ENCODE measurements at places on chromosomes 5 and 9.

DNA sequence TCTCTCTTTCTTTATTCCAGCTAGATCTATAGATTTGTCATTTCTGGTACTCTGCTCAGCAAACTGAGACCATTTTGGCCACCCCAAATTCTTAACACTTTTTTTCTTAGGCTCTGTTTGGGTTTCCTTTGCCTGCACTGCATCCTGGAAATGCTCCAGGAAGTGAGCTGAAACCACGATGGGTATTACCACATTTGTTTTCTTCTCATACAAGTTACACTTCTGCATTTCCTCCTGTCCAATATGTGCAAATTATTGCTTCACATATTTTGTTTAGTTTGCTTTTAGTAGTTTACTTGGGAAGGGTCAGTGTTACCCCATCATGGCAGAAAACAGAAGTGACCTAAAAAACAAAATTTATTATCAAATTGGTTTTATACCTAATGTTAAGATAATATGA lies 498.6 kb upstream of the GRIN3A start:
- DNase-seq: no peak

DNA sequence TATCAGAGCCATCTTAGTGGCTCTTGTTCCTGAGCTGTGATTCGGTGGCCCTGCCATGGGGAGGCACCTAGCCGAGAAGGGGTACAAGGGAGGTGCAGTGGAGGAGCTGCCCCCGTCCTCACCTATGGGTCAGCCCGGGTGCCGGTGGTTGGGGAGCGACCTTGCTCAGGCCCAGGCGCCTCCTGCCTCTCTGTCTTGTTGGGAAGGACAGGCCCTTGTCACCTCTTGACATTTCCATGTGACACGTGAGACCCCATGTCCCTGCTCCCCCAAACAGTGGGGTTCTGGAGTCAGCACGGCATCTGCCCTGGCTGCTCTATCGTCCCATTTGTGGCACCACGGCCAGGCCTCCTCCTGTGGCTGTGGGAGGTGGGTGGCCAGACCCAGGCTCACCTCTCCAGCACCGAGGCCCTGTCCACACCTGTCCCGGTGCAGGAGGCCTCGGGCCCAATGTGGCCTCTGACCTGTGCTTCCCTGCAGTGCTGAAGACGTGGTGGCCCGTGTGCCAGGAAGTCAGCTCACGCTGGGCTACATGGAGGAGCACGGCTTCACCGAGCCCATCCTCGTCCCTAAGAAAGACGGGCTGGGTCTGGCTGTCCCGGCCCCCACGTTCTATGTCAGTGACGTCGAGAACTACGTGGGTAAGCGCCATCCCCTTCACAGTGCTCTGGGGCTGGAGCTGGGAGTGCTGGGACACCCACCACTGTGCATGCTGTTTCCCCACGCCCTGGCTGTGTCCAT lies 68.9 kb downstream of the PHF2 start:
- DNase-seq: no peak

DNA sequence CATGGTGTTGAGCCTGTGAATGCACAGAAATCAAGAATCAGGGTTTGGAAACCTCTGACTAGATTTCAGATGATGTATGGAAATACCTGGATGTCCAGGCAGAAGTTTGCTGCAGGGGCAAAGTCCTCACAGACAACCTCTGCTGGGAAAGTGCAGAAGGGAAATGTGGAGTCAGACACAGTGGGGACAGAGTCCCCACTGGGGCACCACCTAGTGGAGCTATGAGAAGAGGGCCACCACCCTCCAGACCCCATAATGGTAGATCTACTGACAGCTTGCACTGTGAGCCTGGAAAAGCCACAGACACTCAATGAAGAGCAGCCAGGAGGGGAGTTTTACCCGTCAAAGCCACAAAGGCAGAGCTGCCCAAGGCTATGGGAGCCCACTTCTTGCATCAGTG lies 181.9 kb upstream of the SEMA6A start:
- DNase-seq: no peak

- DNase-seq: no peak
These were observed 331.6 kb upstream of the PTGER4 start for GRCh38 chr5:40347981-40348725.

DNA sequence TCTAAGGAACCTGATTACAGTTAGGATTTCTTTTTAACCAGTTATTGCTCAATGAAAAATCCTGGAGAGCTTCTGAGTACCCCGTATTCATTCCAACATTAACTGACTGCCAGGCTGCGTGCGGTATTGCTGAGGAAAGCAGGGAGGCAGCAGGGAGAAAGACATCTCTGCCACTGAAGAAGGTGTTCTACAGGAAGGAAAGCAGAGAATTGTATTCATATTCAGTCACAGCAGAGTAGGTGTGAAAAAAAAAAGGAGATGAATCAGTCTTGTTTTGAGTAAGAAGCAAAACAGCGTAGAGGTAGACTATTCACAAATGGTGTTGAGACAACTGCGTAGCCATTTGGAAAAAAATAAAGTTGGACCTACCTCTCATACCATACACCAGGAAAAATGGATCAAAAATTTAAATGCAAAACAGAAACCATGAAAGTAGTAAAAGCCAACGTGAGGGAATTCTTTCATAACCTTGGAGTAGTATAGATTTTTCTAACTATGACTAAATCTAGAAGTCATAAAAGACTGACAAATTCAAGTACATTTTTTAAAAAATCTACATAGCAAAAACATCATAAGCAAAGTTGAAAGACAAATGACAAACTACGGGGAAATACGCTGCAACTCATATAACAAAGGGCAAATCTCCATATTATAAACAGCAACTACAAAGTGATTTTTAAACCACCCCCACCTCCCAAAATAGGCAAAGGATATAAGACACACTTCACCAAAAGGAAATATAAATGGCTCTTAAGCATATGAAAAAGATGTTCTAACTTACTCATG lies 9.9 kb upstream of the NR4A3 start:
- no peak for DNase-seq

Measured in NCI-H748 treated with DMSO at 0.1 percent for 48 hours (cell line).